ENCODE measurements at places on chromosomes 2 and 18.

- no peak for DNase-seq
Measured at GRCh38 chr18:74234326-74235171, 57.2 kb downstream of the CYB5A start.

GRCh38 chr2:127632592-127633489 is 13.1 kb upstream of the GPR17 start:
- no peak for DNase-seq

GRCh38 chr18:41938445-41938844 is 16.6 kb upstream of the PIK3C3 start:
- no peak for DNase-seq

- DNase-seq = no peak
Measured at GRCh38 chr2:233300401-233300800, 7.2 kb upstream of the SAG start.

DNA sequence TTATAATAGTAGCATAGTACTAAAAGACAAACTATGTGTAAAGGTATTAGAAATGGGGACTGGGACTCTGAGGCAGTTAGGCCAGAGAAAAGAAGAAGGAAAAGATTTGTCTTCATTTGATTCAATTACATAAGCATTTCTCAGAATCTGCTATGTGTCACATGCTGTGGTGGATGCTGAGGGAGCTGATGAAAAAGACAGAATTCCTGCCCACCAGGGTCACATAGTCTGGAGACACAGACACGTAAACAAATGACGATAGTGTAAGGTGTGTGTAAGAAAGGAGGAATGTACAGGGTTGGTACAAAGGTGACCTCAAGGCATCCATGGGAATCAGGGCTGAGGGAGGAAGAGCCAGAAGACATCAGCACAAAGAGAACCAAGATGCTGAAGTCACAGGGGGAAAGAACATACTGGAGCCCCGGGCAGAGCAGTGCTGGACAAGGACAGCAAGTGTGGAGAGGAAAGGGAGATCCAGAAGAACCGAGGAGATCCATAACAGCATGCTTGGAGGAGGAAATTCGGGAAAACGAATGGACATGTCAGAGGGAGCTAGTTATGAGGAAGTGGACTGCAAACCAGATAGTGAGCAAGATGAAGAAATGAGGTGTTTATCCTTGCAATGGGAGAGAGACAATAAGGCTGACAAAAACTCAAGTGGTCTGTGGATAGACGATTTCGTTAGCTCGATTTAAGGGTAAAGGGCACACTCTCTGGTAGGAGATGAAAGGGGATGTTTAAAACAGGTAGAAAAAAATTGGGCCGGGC is 1.2 kb upstream of the MAPRE3 start:
- DNase-seq = no peak

GRCh38 chr2:127901339-127902056 is 15.7 kb upstream of the AMMECR1L start:
- no peak for DNase-seq
